Renal cortex interstitium (tissue), 15 donors: ENCODE measurements at places on chromosomes 1 and 21. TPM values are rescaled to one million over a fixed set of nuclear protein-coding genes. Genes with fewer than 3 reads are reported as not detected.

DNA sequence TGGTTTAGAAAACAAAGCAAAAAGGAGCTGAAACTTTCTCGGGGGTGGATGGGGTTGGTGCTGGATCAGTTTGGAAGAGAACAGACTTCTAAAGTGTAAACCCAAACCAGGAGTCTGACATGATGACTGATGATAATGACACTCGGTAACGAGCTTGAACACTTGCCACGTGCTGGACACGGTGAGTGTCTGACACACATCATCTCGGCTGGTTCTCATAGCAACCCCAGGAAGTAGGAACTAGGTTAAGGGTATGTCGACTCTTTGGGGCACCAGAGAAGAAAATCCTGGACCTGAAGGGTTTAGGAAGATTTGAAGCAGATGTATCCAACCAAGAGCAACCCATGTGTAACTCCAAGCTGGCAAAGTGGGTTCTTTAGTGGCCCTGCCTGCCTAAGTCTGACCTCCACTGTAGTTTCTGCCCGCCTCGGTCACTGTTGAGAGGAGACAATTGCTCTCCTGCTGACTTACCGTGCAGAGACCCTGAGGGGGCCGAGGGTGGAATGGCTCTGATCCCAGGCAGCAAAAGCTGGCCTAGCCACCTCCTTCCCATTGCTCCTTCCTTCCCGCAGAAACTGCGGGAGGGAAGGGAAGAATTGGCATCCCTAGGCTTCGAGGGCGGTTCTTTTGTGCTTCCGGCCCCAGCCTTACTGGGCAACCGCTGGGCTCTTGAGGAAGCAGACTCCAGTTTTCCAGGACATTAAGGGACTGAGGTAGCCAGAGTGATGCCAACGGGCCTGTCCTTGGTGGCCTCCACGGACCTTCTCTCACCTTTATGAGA lies 156.0 kb downstream of the TOMM20 start:
- no peak for DNase-seq

DNA sequence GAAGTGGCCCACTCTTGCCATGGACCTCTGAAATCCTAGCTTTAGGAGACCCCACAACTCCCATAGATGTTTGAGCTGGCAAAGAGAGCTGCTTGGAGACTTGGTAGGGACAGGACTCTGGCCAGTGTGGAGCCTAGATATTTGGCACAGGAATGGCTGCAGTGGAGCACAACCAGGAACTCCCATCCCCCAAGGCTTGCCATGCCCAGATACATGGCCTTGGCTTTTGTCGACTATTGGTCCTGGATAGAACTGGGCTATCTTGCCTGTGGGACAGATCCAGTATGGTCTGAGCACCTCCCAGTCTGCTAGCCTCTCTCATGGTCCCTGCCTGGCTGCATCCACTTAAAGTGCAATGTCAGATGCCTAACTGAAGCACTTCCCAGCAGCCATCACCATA lies 7.8 kb upstream of the GBP2 start:
- no peak for DNase-seq

- DNase-seq, result no peak
Observed at GRCh38 chr1:170470121-170470520, 61.8 kb upstream of the GORAB start.

- no peak for DNase-seq
Observed at GRCh38 chr1:62836856-62837540, 53.1 kb downstream of the ATG4C start.

DNA sequence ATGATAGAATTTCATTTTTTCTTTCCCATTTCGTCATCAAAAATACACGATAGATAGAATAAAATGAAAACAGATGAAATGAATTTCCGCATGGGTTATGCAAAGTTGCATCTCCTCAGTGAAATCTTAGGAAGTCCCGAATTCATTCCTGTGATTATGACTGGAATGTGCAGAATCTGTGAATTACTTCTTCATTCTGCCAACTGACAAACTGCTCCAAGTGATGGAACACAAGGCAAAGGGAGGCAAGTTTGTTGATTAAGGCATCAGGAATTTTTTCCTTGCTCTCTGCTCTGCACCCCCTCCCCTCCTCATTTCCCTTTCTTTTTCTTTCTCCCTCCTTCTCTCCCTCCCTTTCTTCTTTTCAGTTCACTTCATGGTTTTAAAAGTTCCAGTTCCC lies 37.0 kb upstream of the ADGRL4 start:
- no peak for DNase-seq

GRCh38 chr1:177442584-177442983 lies 271.8 kb downstream of the BRINP2 start:
- DNase-seq, result no peak

GRCh38 chr1:34587761-34588160 lies 167.1 kb upstream of the GJB5 start:
- no peak for DNase-seq

GRCh38 chr1:59298710-59299346 lies 1.9 kb downstream of the FGGY start:
- no peak for DNase-seq

GRCh38 chr1:198597690-198598430 lies 41.0 kb upstream of the PTPRC start:
- no peak for DNase-seq

Gene KLF17
- polyA plus RNA-seq, result not detected

Gene ATP1A2
- polyA plus RNA-seq, result 4.2 TPM

Gene GLRX2
- polyA plus RNA-seq, result 13.1 TPM

Gene CELA2A
- polyA plus RNA-seq, result not detected

Gene UBE2U
- polyA plus RNA-seq, result not detected

Gene MMEL1
- polyA plus RNA-seq, result 2.8 TPM

Gene SSBP3
- polyA plus RNA-seq, result 124 TPM

Gene SEMA4A
- 27.8 TPM for polyA plus RNA-seq

Gene HSD3B2
- 1.0 TPM for polyA plus RNA-seq

Gene AMY1A
- not detected for polyA plus RNA-seq

Gene GBP7
- polyA plus RNA-seq, result 0.19 TPM
